ENCODE measurements at places on chromosomes 13 and 19.

- no peak for DNase-seq
These were observed 42.7 kb downstream of the ING1 start for GRCh38 chr13:110756219-110756631.

- no peak for DNase-seq
These were observed 405.1 kb downstream of the FOXO1 start for GRCh38 chr13:40261336-40261735.

GRCh38 chr19:6820237-6820636, 47.7 kb downstream of the VAV1 start:
- DNase-seq: no peak

GRCh38 chr19:907183-907853, 5.7 kb downstream of the R3HDM4 start:
- no peak for DNase-seq

- peak; percentile 50 for DNase-seq
These were observed 3.4 kb downstream of the GGN start for GRCh38 chr19:38384209-38385027.

- no peak for DNase-seq
These were observed 13.2 kb downstream of the PAF1 start for GRCh38 chr19:39377373-39378362.

- DNase-seq: no peak
These were observed 42.6 kb downstream of the CRTC1 start for GRCh38 chr19:18725841-18726770.

DNA sequence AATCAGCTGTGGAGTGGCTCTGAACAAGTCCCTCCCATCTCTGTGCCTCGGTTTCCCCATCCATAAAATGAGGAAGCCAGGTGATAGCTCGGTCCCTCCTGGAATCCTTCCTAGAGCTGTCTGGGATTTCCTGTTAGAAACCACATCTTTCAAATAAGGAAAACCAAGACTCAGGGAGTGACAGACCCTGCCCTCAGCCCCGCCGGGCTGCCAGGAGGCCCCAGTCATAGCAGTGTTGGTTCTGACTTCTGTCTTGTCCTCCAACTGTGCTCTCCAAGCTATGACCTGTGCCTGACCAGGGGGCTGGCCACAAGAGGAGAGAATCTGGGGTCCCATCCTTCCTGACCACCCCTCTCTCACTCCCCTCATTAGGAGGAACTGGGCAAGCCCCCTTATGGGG, 1.1 kb upstream of the SHD start:
- DNase-seq: no peak
